ENCODE measurements at places on chromosomes 3 and 15.
A peak's percentile ranks its signal among the peaks of the same experiment; 100 is the strongest.

GRCh38 chr15:65901336-65901735 lies 32.0 kb downstream of the RAB11A start:
- no peak overlapping the region for H3K4me3 ChIP-seq
- no peak for DNase-seq
- no peak overlapping the region for H3K27ac ChIP-seq
- peaks cover 52% of the 10 kb centered on the region for H3K36me3 ChIP-seq
- no peaks in the 10 kb centered on the region for H3K4me1 ChIP-seq

GRCh38 chr3:20511863-20512505 lies 326.0 kb upstream of the SGO1 start:
- H3K27ac ChIP-seq: no peak overlapping the region
- no peaks in the 10 kb centered on the region for H3K36me3 ChIP-seq
- DNase-seq: no peak
- no peak overlapping the region for H3K4me3 ChIP-seq
- no peaks in the 10 kb centered on the region for H3K4me1 ChIP-seq
- no peaks in the 10 kb centered on the region for H3K27me3 ChIP-seq

DNA sequence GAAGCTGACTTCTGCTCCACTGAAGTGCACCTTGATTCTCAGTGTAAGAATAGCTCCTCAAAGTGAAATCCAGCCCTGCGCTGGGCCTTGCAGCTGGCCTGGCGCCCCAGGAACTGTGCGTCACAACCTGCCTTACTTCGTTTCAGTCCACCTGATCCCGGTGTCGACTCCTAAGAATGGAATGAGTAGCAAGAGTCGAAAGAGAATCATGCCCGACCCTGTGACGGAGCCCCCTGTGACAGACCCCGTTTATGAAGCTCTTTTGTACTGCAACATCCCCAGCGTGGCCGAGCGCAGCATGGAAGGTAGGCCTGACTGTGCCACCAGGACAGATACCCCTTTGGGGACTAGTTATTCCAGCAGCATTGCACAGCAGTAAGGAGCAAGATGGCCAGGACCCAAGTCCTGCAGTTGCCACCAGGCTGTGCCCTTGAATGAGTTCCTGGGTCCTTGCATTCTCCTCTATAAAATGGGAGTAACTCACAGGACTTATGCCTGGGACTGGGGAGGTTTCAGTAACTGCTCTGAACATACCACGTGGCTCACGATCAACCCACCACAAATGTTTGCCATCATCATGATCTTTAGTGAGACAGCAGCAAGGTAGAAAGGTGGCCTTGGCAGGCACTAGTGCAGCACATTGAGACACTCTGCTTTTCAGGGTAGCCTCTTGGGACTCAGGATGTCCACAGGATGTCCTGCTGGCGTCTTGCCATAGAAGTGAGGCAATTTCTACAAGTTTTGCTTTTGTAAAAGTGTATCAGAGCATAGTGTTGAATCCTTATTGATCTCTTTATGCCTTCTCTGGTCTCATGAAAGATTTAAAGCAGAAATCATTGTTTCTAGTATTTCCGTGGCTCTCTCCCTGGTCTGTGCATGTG lies 46.8 kb downstream of the PXYLP1 start:
- peaks cover 97% of the 10 kb centered on the region for H3K36me3 ChIP-seq
- H3K27me3 ChIP-seq: no peaks in the 10 kb centered on the region
- no peak for DNase-seq

GRCh38 chr3:185797108-185797881 lies 27.5 kb downstream of the IGF2BP2 start:
- H3K4me1 ChIP-seq: no peaks in the 10 kb centered on the region
- no peak for DNase-seq
- no peak overlapping the region for H3K4me3 ChIP-seq
- no peaks in the 10 kb centered on the region for H3K36me3 ChIP-seq
- H3K27ac ChIP-seq: no peak overlapping the region

- H3K36me3 ChIP-seq: no peaks in the 10 kb centered on the region
- no peak for DNase-seq
- H3K4me1 ChIP-seq: no peaks in the 10 kb centered on the region
- no peaks in the 10 kb centered on the region for H3K27me3 ChIP-seq
- H3K4me3 ChIP-seq: no peak overlapping the region
- no peak overlapping the region for H3K27ac ChIP-seq
Measured at GRCh38 chr3:195754141-195754540, 33.4 kb downstream of the MUC20 start.

GRCh38 chr15:91855684-91856489 lies 2.4 kb downstream of the SLCO3A1 start:
- H3K27ac ChIP-seq: no peak overlapping the region
- H3K36me3 ChIP-seq: no peaks in the 10 kb centered on the region
- no peaks in the 10 kb centered on the region for H3K4me1 ChIP-seq
- no peaks in the 10 kb centered on the region for H3K27me3 ChIP-seq
- no peak for DNase-seq

DNA sequence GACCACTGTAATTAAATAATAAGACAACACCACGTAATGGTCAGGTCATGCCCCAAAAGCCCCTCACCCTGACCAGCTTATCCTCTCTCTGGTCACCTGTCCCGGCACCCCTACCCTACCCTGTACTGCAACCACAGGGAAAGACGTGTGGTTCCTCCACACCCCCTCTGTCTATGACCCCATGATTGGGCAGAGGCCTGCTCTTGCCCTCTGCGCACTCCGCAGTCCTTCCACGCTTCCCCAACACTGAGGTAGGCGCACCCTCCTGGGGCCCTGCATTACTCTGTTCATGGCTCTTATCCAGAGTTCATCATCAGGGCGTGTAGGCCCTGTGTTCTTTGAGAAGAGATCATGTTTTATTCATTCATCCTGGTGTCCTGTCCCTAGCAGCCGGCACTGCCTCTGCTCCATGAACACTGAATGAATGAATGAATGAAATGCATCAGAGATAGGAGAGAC lies 33.8 kb downstream of the MGLL start:
- no peak overlapping the region for H3K27ac ChIP-seq
- H3K36me3 ChIP-seq: no peaks in the 10 kb centered on the region
- H3K27me3 ChIP-seq: peaks cover 28% of the 10 kb centered on the region
- no peak overlapping the region for H3K4me3 ChIP-seq
- no peak for DNase-seq
- H3K4me1 ChIP-seq: 0 out of 2 replicates have a peak, but pooled peaks cover 5% of the 10 kb centered on the region

DNA sequence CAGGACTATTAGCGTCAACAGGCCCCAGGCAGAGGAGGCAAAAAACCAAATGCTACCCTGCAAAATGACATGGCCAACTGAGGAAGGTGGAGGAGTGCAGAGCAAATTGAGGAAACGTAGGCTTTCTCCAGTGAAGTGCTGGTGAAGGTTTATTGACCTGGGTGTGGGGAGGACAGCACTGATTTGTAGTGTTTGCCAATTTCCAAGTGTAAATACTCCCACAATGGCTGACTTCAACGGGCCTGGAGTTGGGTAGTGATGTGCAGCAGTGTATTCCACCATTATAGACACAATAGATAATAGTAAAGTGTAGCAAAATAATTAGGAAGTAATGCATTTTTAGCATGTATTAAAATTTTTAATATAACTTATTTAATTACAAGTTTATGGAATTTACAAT lies 32.2 kb upstream of the TPM1 start:
- DNase-seq: no peak
- no peaks in the 10 kb centered on the region for H3K4me1 ChIP-seq
- no peak overlapping the region for H3K27ac ChIP-seq
- no peak overlapping the region for H3K4me3 ChIP-seq
- H3K27me3 ChIP-seq: peaks cover 2% of the 10 kb centered on the region

- H3K36me3 ChIP-seq: peaks cover 21% of the 10 kb centered on the region
- H3K27me3 ChIP-seq: no peaks in the 10 kb centered on the region
- DNase-seq: no peak
- no peaks in the 10 kb centered on the region for H3K4me1 ChIP-seq
Measured at GRCh38 chr3:134563601-134564000, 77.7 kb downstream of the CEP63 start.

DNA sequence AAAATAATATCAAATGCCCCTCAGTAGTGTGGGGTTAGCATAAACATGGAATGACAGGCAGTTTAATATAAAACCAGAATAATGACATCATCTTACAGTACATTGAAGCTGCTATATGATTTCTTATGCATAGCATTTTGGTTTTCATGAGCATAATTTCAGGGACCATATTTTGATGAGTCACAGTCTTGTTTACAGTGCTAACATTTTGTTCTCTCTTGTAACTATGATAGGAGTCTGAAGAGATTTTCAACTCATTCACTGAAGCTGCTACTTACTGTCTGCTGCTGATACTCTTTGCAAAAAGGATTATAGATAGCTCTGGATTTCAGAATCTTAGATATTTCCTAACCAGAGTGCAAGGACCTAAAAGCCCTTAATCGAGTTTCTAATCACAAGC lies 92.6 kb upstream of the CCDC54 start:
- H3K4me1 ChIP-seq: no peaks in the 10 kb centered on the region
- no peaks in the 10 kb centered on the region for H3K36me3 ChIP-seq
- H3K27me3 ChIP-seq: no peaks in the 10 kb centered on the region
- no peak for DNase-seq
- H3K27ac ChIP-seq: no peak overlapping the region
- H3K4me3 ChIP-seq: no peak overlapping the region

DNA sequence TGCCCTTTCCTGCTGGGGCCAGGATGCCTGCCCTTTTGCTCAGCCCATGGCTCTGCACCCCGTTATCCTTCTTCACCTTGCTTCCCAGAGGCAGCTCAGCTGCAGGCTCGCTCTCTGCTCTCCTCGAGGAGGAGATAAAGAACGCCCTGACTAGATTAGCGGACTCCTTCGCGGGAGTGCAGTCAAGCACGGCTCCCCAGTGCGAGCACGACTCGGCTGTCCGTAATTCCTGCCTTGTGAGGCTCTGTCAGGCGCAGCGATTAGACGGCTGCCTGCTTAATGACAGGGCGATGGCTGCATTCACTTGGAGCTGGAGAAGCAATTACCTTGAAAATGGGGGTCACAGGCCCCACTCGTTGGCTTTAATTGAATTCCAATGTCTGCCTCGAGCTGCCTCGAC lies 25.9 kb downstream of the TLE3 start:
- no peak overlapping the region for H3K4me3 ChIP-seq
- H3K36me3 ChIP-seq: peaks cover 89% of the 10 kb centered on the region
- H3K27me3 ChIP-seq: no peaks in the 10 kb centered on the region
- DNase-seq: no peak
- H3K4me1 ChIP-seq: no peaks in the 10 kb centered on the region

GRCh38 chr3:81689617-81690016 lies 71.8 kb downstream of the GBE1 start:
- H3K4me1 ChIP-seq: no peaks in the 10 kb centered on the region
- H3K27ac ChIP-seq: no peak overlapping the region
- H3K36me3 ChIP-seq: peaks cover 71% of the 10 kb centered on the region
- DNase-seq: no peak

- H3K4me3 ChIP-seq: no peak overlapping the region
- DNase-seq: no peak
- H3K27ac ChIP-seq: no peak overlapping the region
- H3K36me3 ChIP-seq: peaks cover 97% of the 10 kb centered on the region
Measured at GRCh38 chr3:15042936-15043335, 22.2 kb downstream of the MRPS25 start.

DNA sequence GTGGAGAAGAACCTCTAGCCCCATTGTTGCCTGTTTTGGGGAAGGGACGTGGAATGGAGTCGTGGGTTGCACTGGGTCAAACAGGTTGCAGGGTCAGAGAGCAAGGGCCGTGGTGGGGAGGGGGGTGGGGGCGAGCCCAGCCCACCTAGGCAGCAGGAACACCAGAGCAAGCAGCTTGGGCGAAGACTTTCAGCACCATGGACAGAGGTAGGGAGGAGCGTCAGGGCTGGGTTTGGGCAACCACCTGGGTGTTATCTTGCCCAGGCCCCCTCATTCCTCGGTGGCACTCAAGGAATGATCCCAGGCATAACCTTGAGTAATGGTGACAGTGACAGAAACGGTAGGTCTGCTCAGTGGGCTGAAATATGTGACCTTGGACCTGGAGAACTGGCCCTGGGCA lies 45.9 kb upstream of the TMEM115 start:
- peak; percentile 73 for DNase-seq
- no peak overlapping the region for H3K4me3 ChIP-seq
- H3K4me1 ChIP-seq: no peaks in the 10 kb centered on the region
- H3K27ac ChIP-seq: no peak overlapping the region

DNA sequence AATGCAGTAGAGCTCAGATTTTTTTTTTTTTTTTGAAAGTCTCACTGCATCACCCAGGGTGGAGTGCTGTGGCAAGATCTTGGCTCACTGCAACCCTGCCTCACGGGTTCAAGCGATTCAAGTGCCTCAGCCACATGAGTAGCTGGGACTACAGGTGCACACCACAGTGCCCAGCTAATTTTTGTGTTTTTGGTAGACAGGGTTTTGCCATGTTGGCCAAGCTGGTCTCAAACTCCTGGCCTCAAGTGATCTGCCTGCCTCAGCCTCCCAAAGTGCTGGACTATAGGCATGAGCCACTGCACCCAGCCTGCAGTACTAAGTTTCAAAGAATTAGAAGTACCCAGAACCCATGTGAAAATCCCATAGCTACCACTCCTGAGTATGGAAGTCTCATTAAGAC lies 14.5 kb downstream of the TRIM59 start:
- no peak for DNase-seq
- H3K36me3 ChIP-seq: peaks cover 70% of the 10 kb centered on the region
- H3K4me1 ChIP-seq: no peaks in the 10 kb centered on the region
- H3K27me3 ChIP-seq: no peaks in the 10 kb centered on the region
- no peak overlapping the region for H3K4me3 ChIP-seq
- no peak overlapping the region for H3K27ac ChIP-seq

- no peak overlapping the region for H3K27ac ChIP-seq
- H3K4me1 ChIP-seq: no peaks in the 10 kb centered on the region
- no peaks in the 10 kb centered on the region for H3K36me3 ChIP-seq
- DNase-seq: no peak
Measured at GRCh38 chr15:69815793-69816192, 281.9 kb downstream of the TLE3 start.

DNA sequence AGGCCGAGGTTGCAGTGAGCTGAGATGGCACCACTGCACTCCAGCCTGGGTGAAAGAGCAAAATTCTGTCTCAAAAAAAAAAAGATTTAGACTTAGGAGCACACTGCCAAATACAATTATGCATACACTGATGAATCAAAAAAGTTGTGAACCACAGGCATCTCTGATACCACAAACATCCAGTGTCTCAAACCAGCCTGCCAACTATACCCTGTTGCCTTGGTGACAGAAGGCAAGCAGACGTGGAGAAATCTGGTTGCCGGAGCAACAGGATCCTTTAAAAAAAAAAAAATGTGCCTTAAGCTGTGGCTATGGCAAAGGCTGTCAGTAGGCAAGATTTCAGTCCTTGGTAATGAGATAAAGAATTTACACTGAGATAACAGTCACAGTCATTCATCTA lies 202.3 kb downstream of the NEK10 start:
- no peaks in the 10 kb centered on the region for H3K4me1 ChIP-seq
- no peak overlapping the region for H3K27ac ChIP-seq
- no peaks in the 10 kb centered on the region for H3K36me3 ChIP-seq
- no peak for DNase-seq
- H3K27me3 ChIP-seq: no peaks in the 10 kb centered on the region

GRCh38 chr3:24199775-24200247 lies 254.7 kb downstream of the NR1D2 start:
- H3K27me3 ChIP-seq: no peaks in the 10 kb centered on the region
- no peak overlapping the region for H3K27ac ChIP-seq

- no peaks in the 10 kb centered on the region for H3K36me3 ChIP-seq
- no peak overlapping the region for H3K27ac ChIP-seq
- no peak overlapping the region for H3K4me3 ChIP-seq
- H3K4me1 ChIP-seq: peaks cover 19% of the 10 kb centered on the region
Measured at GRCh38 chr3:13477943-13478342, 2.2 kb upstream of the HDAC11 start.
